ENCODE measurements at places on chromosomes 12 and 14. TPM values are rescaled to one million over a fixed set of nuclear protein-coding genes. Genes with fewer than 3 reads are reported as not detected.

The SPRING1 gene
- total RNA-seq: 31.7 TPM

The IAPP gene
- not detected for total RNA-seq

The TROAP gene
- total RNA-seq: 115 TPM

The KLRF1 gene
- 0.20 TPM for total RNA-seq

The CPNE6 gene
- not detected for total RNA-seq

The KRT79 gene
- not detected for total RNA-seq

The DNM1L gene
- total RNA-seq: 60.9 TPM

The SERPINA1 gene
- total RNA-seq: 4.4 TPM

The LMNTD1 gene
- total RNA-seq: not detected

The FOXA1 gene
- not detected for total RNA-seq

The AMDHD1 gene
- 1.4 TPM for total RNA-seq

The DBX2 gene
- total RNA-seq: not detected

The RASSF8 gene
- 2.1 TPM for total RNA-seq

The PLEK2 gene
- 0.45 TPM for total RNA-seq

The BDKRB1 gene
- total RNA-seq: not detected

The PRB2 gene
- not detected for total RNA-seq

The TSPAN9 gene
- not detected for total RNA-seq

The SERPINA6 gene
- total RNA-seq: not detected

The PRICKLE1 gene
- 0.15 TPM for total RNA-seq

The HPD gene
- not detected for total RNA-seq

The AQP2 gene
- not detected for total RNA-seq

The PTHLH gene
- total RNA-seq: not detected

The TUBA1A gene
- total RNA-seq: 109 TPM

The NPFF gene
- not detected for total RNA-seq

The CLMN gene
- 0.42 TPM for total RNA-seq

The KLRG1 gene
- total RNA-seq: 3.0 TPM

The TAS2R30 gene
- 2.0 TPM for total RNA-seq

The TRIM9 gene
- 0.30 TPM for total RNA-seq

The DEGS2 gene
- total RNA-seq: 0.23 TPM

The OR6C2 gene
- total RNA-seq: not detected

The SCN8A gene
- total RNA-seq: 0.52 TPM

The RAD9B gene
- total RNA-seq: 0.99 TPM

The PMEL gene
- total RNA-seq: not detected

The GXYLT1 gene
- 8.0 TPM for total RNA-seq

The TSPAN19 gene
- not detected for total RNA-seq

The TESPA1 gene
- total RNA-seq: 113 TPM

The GALNT6 gene
- 17.5 TPM for total RNA-seq

The GOLGA3 gene
- total RNA-seq: 51.4 TPM

The RECQL gene
- total RNA-seq: 95.8 TPM

The FOXG1 gene
- not detected for total RNA-seq
